ENCODE measurements at places on chromosomes 5 and 9.

- DNase-seq: no peak
Measured at GRCh38 chr9:134915046-134915985, 2.4 kb downstream of the FCN1 start.

DNA sequence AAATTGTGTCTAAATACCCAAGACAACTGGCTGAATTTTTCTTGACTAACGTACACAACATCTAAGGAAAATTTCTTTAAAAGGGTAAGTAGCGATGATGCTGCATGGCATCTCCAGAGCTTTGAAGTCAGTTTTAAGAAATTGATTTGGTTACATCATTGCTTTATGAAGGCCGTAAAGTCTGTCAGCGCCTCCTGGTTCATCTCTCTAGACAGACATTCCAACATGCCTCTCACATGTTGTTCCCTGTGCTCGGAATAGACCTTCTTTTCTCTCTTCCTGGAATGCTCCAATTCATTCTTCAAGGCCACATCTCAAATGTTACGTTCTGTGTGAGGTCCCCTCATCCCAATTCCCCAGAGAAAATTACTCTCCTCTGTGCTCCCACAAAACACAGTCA, 108.7 kb upstream of the SSBP2 start:
- no peak for DNase-seq

- no peak for DNase-seq
Measured at GRCh38 chr5:68353605-68354004, 138.0 kb downstream of the PIK3R1 start.

DNA sequence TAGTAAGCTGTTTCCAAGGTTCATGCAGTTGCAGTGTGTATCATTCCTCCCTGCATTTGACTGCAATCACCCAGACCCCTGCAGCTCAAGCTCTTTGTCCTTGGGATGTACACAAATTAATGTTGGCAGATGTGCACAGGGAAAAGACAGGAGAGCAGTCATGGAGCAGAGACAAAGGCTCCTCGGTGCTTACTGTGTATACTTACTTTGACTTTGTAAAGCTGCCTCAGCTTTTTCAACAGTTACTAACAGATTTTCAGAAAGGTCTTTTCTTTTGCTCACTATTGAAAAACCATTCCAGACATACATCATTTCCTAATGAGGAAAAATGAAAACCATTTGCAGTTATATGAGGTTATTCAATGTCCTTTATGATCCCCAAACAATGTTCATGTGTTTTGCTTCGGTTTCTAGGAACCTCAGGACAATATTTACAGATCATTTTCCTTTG, 124.9 kb downstream of the TTC39B start:
- DNase-seq: no peak

DNA sequence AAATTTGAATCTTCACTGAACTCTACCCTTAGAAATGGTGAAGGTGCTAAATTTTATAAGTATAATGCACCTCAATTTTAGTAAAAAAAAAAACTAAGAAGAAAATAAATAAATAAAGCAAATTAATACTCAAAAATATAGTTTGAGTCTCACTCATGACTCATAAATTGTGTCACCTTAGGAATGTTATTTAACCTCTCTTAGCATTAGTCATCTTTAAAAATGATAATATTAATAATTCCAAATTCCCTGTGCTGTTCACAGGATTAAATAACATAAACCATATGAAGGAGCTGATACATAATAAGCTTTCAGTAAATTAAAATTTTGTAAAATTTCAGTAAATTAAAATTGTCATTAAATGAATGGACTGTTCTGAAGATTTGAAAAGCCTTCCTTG, 339.8 kb upstream of the RGMB start:
- DNase-seq: no peak

- DNase-seq: no peak
Measured at GRCh38 chr5:28216939-28217360, 1178.6 kb upstream of the CDH9 start.

- peak; percentile 46 for DNase-seq
Measured at GRCh38 chr9:19229595-19230354, 718 bp upstream of the DENND4C start.

DNA sequence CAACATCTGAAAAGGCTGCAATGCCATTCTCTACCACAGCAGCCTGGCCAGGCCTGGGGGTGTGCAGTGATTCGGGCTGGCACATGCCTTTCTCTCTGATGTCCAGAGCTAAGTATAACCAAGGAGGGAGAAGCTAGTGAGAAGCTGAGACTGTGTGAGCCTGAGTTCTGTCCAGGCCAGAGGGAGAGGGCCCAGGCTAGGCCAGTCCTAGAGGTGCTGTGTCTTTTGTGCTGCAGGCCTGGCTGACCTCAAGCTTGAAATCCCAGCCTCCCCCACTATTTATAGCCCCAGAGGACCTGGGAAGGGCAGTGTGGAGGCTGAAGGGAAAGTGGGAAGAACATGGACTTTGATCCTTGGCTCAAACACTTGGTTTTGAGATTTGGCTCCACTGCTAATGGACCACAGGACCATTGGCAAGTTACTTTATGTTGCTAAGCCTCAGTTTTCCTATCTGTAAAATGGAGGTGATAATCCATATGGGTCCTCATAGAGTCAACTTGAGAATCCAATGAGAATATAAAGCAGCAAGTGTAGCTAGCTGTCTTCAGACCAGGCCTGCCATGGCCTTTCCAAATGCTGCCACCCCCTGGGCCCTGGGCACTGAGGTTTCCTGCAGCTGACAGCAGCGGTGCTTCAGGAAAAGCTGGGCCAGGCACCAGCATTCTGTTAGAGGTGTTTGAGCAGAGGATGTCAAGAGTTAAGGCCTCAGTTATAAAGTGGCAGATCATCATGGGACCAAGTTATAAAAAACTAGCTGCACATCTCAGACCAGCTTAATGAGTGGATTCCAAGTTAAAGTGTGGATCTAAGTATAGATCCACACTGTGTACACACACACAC, 21.1 kb downstream of the BNIP1 start:
- no peak for DNase-seq

DNA sequence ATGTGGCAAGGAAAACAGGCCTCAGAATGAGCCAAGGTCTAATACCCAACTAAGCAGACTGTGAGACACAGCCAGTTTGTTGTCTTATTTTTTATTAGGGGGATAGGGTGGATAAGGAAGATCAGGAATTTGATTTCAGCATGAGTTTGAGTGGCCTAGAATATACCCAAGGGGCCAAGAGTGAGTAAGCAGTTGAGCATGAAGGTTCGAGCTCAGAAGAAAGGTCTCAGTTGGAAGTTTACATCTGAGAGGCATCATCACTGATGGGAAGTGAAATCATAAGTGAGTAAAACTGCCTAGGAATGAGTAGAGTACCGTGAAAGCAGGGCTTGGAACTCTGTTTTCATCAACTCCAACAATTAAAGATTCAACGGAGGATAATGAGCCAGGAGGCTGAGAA, 12.6 kb downstream of the PSMD5 start:
- DNase-seq: no peak

- no peak for DNase-seq
Measured at GRCh38 chr5:30981576-30981975, 211.9 kb upstream of the CDH6 start.

DNA sequence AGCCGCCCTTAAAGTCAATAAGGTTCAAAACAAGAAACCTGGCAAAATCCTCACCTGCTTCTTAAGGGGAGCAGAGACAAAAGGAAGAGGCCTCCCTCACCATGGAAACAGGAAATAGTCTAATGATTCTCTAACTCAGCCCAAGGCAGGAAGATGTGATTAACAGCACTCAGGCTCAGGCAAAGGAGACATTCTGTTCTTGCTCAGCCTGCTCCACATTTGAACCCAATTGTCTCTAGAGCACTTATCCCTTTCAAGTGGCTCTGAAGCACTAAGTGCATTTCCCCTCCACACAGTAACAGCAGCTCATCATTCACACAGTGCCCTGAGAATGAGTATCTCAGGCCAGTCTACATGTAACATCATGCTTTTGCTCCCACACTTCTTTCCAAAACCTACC, 72.3 kb downstream of the NIPSNAP3B start:
- no peak for DNase-seq

DNA sequence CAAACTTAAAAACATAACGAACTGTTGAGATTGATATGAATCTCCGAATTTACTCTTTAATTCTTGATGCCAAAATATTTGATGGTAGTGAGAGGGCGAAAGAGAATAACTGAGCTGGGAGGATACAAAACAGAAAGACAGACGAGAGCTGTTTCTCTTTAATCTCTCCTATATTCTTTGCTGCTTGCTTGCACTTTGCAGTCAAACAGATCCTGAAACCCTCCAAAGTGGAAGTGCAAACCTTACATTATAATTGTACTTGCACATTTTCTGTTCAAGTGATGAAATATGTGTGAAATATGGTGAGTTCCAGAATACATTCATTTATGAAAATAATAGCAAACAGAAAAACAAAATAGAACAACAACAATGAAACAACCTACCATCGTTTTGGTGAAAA, 63.8 kb downstream of the PAM start:
- DNase-seq: no peak

DNA sequence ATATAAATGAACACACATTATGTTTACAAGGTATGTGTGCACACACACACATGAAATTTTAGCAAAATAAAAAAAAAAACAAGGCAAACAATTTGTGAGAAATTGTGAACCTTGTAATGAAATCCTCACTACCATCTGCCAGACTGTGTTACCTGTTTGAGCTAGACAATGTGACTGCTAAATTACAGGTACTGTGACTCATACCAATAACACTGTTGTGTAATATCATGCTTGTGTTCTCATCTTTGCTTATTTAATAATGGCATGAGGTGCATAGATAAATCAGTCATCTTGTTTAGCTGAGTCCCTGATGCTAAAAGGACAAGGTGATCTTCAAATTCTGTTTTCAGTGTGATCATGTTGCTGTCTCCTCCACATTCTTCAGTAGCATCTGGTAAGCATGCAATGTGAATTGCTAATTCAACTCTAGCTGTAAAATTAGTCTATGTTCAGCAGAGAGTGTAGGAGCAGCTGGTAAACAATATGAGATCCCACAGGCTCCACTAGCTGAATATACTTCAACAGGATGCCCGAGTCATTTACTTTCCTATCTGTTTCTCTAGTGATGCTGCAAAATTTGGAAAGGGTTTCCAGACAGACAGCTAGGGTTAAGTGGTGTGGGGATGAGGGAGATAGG, 966.3 kb upstream of the C9orf72 start:
- no peak for DNase-seq

GRCh38 chr5:181088289-181088688, 42.7 kb downstream of the OR2V1 start:
- DNase-seq: no peak

GRCh38 chr5:138351517-138351916, 968 bp upstream of the KDM3B start:
- DNase-seq: no peak

GRCh38 chr5:163943546-163943945, 438.1 kb downstream of the MAT2B start:
- no peak for DNase-seq

DNA sequence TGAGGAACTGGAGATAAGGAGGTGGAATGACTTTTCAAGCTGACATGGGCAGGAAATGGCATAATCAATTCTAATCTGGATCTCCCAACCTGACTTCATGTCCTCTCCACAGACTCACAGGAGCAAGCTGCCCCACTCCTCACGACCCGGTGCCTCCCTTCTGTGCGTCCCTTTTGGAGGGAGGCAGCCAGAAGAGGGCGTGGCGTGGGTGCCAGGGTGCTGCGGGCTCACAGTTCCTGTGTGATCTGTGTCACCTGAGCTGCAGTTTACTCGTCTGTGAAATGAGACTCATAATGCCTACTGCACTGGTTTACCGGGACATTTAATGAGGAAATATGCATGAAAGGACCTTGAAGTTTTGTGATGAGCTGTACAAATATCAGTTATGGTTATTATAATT, 207.4 kb downstream of the DAB2IP start:
- DNase-seq: no peak

DNA sequence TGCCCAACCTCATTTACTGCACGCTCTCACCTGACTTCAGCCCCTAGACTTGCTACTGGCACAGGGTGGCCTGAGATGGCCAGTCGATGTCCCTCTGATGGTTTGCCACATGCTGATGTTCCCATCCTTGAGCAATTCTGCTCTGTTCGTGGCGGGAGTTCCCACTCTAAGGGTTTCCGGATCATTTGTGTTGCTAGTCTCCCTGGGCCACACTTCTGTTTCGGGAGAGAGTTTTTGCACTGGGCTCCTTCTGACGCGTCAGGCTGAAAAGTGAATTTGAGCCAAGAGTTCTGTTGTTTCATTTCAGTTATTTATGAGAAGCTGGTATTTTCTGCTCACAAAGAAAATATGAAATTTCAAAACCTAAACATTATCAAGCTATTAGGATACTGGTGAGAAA, 597.7 kb downstream of the BNC2 start:
- no peak for DNase-seq

DNA sequence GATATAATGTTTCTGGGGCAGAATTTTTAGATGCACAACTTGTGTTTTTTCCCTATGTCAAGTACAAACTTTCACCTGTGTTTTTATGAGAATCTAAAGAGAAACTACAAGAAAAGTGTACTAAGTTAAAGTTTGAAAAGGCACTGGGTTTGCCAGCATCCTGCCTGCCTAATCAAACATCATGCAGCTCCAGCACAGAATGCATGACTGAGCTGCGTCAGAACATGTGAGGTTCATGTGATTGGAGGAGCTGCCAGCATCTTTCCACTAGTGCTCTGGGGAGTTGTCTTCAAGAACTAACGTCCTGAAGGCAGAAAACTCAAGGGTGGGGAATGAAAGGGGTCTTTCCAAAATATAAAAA, 46.1 kb upstream of the RIC1 start:
- DNase-seq: no peak

GRCh38 chr5:110547495-110547894, 179.0 kb downstream of the TMEM232 start:
- no peak for DNase-seq

DNA sequence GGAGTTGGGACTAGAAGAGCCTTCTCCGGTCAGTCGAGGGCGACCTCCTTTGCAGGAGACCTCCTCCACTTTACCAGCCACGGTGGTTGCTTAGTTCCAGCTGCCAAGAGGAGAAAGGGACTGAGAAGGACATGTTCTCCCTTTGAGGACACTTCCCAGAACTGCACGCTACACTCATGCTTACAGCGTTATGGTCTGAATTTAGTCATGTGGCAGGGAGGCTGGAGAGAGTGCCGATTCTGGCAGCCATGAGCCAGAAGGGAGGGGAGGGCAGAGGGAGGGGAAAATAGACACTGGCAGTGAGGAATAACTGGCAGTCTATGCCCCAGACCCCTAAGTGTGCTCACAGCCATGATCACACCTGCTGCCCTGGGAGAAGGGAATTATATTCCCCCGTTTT, 47.8 kb downstream of the TSPAN17 start:
- no peak for DNase-seq
